Pancreas (tissue), 10 donors: ENCODE measurements at places on chromosomes 5 and 9. TPM values are rescaled to one million over a fixed set of nuclear protein-coding genes. Genes with fewer than 3 reads are reported as not detected.

GRCh38 chr5:111551569-111552275 is 39.4 kb upstream of the STARD4 start:
- no peak for DNase-seq
- no peaks in the 10 kb centered on the region for H3K27me3 ChIP-seq
- H3K36me3 ChIP-seq = no peaks in the 10 kb centered on the region
- H3K4me3 ChIP-seq = no peak overlapping the region
- no peak overlapping the region for H3K27ac ChIP-seq

GRCh38 chr9:125431012-125431305 is 169.3 kb downstream of the GAPVD1 start:
- no peak overlapping the region for H3K4me3 ChIP-seq
- no peak overlapping the region for H3K27ac ChIP-seq
- no peaks in the 10 kb centered on the region for H3K36me3 ChIP-seq
- H3K27me3 ChIP-seq = no peaks in the 10 kb centered on the region
- DNase-seq = no peak

DNA sequence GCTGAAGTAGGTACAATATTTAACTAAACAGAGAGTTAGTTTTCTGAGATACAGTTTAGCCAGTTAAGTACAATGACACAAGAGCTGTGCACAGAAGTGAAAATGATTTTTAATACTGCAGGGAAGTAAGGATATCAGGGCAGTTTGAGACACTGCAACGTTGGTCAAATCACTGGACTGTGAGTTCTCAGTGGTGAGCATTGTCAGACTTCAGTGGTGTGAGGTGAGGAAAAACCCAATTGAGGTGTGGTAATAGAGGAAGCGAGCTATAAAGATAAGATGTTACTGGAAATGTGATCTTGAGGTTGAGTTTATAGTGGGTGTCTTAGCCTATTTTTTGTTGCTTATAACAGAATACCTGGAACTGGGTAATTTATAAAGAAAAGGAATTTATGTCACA is 12.8 kb upstream of the FBXL7 start:
- H3K4me3 ChIP-seq = no peak overlapping the region
- no peaks in the 10 kb centered on the region for H3K36me3 ChIP-seq
- H3K4me1 ChIP-seq = no peaks in the 10 kb centered on the region

GRCh38 chr9:117821954-117822353 is 117.8 kb downstream of the TLR4 start:
- H3K4me1 ChIP-seq = no peaks in the 10 kb centered on the region
- DNase-seq = no peak
- no peak overlapping the region for H3K4me3 ChIP-seq

- H3K27me3 ChIP-seq = no peaks in the 10 kb centered on the region
- H3K36me3 ChIP-seq = no peaks in the 10 kb centered on the region
- DNase-seq = no peak
- no peak overlapping the region for H3K27ac ChIP-seq
- H3K4me1 ChIP-seq = peaks cover 40% of the 10 kb centered on the region
- H3K4me3 ChIP-seq = no peak overlapping the region
Measured at GRCh38 chr9:81683704-81684103, 5.6 kb downstream of the TLE1 start.

DNA sequence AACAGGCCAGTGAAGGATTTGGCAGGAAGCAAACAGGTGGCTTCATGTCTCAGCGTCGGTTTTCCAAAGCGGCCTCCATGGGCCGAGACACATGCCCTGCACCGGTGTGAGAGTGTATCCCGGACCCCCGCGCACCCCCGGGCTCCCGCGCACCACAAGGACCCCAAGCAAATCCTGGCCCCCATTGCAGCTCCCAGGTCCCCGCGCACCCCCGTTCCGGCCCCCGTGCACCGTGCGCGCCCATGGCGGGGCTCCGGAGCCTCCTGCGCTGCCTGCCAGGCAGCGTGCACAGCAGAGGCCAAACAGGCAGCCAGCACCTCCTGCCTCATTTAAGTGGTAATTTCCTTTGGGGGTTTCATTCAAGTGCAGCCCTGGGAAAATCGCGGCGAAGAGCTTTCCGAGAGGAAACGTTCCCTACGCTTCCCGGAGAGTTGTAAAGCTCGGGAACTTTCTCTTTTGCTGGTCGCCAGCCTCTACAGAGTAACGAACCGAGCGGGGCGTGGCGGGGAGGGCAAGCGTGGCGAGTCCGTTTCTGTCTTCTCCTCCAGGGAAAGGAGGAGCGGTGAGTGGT is 145.5 kb upstream of the SLC24A2 start:
- DNase-seq = no peak
- no peaks in the 10 kb centered on the region for H3K4me1 ChIP-seq
- peak overlapping the region; percentile 40 for H3K4me3 ChIP-seq

DNA sequence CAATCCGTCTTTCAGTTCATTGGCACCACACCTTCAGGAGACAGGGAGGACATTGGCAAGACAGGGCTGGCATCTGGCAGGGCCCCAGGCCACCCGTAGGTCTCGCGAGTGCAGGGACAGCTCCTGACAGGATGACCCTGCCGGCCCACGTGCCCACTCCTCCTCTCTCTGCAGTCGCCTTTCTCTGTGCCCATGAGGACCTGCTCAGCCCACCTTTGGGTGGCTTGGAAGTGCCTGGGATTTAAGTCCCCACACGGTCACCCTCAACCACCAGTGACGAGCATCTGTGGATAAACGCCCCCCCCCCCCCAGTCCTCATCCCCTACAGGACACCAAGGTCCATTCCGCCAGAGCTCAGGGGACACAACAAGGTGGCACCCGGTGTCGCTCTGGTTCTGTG is 4.1 kb downstream of the MRPL36 start:
- peaks cover 4% of the 10 kb centered on the region for H3K36me3 ChIP-seq
- no peak overlapping the region for H3K4me3 ChIP-seq
- H3K4me1 ChIP-seq = no peaks in the 10 kb centered on the region
- H3K27me3 ChIP-seq = no peaks in the 10 kb centered on the region

GRCh38 chr5:6125781-6126180 is 252.6 kb downstream of the MED10 start:
- no peak for DNase-seq
- H3K27ac ChIP-seq = no peak overlapping the region
- no peaks in the 10 kb centered on the region for H3K4me1 ChIP-seq
- H3K36me3 ChIP-seq = no peaks in the 10 kb centered on the region

DNA sequence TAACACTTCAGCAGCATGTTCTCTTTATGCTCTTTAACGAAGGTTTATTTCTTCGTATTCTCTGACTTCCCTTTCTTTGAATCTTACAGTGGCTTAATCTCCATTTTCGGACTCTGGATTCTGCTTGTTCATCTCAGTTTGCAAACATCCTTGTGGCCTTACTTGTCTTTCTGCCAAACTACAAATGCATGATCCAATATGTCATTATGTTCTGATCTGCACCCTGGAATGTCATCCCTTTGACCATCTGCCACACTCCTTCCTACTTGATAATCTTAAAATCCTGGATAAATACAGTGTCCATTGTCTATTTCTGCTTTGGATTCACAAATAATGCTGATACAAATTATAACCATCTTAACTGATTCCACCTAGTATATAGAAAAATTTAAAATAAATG is 499.2 kb downstream of the CDH18 start:
- H3K36me3 ChIP-seq = no peaks in the 10 kb centered on the region
- no peak for DNase-seq
- no peaks in the 10 kb centered on the region for H3K27me3 ChIP-seq
- H3K4me3 ChIP-seq = no peak overlapping the region

DNA sequence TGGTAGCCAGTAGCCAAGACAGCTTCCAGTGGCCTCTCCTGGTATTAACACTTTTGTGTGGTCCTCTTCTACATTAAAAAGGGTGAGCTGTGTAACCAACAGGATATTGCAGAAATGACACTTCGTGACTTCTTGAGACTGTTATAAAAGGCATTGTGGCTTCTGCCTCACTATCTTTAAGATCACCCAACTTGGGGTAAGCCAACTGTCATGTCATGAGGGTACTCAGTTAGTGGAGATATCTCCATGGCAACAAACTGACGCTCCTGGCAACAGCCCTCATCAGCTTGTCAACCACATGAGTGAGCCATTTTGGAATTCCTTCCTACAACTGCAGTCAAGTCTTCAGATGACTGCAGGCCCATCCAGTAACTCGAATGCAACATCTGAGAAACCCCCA is 121.7 kb downstream of the DEPDC1B start:
- no peak overlapping the region for H3K27ac ChIP-seq
- no peak for DNase-seq
- H3K36me3 ChIP-seq = no peaks in the 10 kb centered on the region
- H3K27me3 ChIP-seq = no peaks in the 10 kb centered on the region
- H3K4me3 ChIP-seq = no peak overlapping the region
- no peaks in the 10 kb centered on the region for H3K4me1 ChIP-seq

DNA sequence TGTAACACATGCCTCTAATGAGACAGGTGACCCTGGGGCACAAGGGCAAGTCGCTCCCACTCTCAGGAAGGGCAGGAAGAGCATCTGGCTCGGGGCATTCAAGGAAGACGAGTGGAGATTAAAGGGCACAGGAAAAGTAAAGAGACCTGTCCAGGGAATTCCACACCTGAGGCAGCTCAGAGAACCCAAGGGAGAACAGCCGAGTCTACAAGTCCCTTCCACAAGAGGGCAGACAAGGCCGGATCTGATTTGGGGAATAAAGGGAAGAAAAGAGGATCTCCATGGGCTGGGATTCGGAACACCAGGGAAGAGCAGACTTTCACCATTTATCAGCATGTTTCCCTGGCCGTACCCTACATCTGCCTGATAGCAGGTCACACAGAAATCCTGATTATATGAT is 28.1 kb downstream of the GPX3 start:
- H3K36me3 ChIP-seq = peaks cover 59% of the 10 kb centered on the region
- H3K4me1 ChIP-seq = no peaks in the 10 kb centered on the region
- no peaks in the 10 kb centered on the region for H3K27me3 ChIP-seq
- no peak for DNase-seq
- no peak overlapping the region for H3K4me3 ChIP-seq

GRCh38 chr9:69198521-69199220 is 24.6 kb downstream of the TJP2 start:
- H3K4me1 ChIP-seq = no peaks in the 10 kb centered on the region
- H3K4me3 ChIP-seq = no peak overlapping the region
- DNase-seq = no peak
- no peaks in the 10 kb centered on the region for H3K36me3 ChIP-seq
- H3K27me3 ChIP-seq = no peaks in the 10 kb centered on the region

DNA sequence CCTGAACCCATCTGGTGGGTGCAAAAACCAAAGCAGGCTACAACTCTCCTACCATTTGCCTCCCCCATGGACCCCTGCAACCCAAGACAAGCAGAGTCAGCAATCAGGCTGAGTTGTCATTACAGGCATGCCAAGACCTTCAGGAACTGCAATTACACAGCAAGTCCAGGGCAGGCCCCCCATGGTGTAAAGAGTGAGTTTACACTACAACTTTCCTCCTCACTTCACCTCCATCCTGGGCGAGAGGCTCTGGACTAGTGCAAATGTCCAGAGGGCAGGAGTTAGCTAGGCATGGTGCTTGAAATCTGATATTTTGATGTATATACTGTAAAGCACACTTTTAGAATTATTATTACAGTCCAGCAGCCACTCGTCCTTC is 7.0 kb upstream of the P4HA2 start:
- H3K36me3 ChIP-seq = no peaks in the 10 kb centered on the region
- no peak for DNase-seq
- H3K27ac ChIP-seq = no peak overlapping the region
- no peaks in the 10 kb centered on the region for H3K27me3 ChIP-seq

GRCh38 chr9:111037708-111038330 is 451 bp downstream of the LPAR1 start:
- H3K36me3 ChIP-seq = no peaks in the 10 kb centered on the region
- H3K27me3 ChIP-seq = no peaks in the 10 kb centered on the region
- DNase-seq = peak; percentile 32
- no peaks in the 10 kb centered on the region for H3K4me1 ChIP-seq
- H3K27ac ChIP-seq = peak overlapping the region; percentile 32

DNA sequence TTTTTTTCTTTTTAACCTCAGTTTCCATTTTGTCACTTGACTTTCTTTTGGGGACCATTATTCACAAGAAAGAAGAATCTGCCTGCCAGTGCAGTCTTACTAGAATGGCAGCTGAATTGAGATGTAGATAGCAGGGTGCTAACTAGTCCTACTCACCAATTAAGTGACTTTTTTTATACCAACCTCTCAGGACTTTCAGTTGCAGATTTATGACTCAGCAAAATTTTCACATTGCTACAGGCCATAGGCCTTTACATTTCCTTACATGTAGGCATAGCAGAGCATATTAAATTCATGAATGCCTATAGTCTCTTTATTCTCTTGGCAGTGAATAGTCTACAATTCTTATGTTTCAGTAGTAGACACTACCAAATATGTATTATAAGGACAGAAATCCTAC is 54.0 kb upstream of the FKTN start:
- H3K36me3 ChIP-seq = no peaks in the 10 kb centered on the region
- no peaks in the 10 kb centered on the region for H3K27me3 ChIP-seq
- H3K4me1 ChIP-seq = no peaks in the 10 kb centered on the region
- no peak overlapping the region for H3K27ac ChIP-seq
- no peak for DNase-seq
- no peak overlapping the region for H3K4me3 ChIP-seq

- no peak for DNase-seq
- H3K27me3 ChIP-seq = no peaks in the 10 kb centered on the region
- no peaks in the 10 kb centered on the region for H3K4me1 ChIP-seq
- no peaks in the 10 kb centered on the region for H3K36me3 ChIP-seq
- no peak overlapping the region for H3K27ac ChIP-seq
Measured at GRCh38 chr5:4576161-4576748, 563.9 kb upstream of the ADAMTS16 start.

DNA sequence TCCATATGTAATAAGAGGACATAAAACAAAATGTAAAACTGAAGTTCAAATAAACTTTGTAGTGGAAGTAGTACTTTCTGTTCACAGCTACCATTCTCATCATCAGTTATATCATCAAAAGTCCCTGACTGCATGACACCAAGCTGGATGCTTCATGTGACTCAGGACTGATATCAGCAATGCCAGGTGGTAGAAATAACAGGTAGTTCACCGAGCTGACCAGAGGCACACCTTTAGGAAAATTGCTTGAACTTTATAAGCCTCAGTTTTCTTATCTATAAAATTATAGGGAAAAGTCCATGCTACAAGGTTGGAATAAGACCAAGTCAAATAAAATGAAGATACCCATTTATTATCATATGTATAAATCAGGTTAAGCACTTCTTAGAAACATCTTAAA is 124.9 kb upstream of the PTGER4 start:
- no peaks in the 10 kb centered on the region for H3K36me3 ChIP-seq
- no peak overlapping the region for H3K4me3 ChIP-seq
- no peak overlapping the region for H3K27ac ChIP-seq
- DNase-seq = no peak

Gene MARCOL
- not detected for total RNA-seq

Gene TMEM252
- not detected for total RNA-seq

Gene C5
- 23.5 TPM for total RNA-seq

Gene INSL6
- not detected for total RNA-seq

Gene ICE1
- total RNA-seq = 12.7 TPM

Gene ZDHHC11
- total RNA-seq = 7.5 TPM

Gene CDC25C
- 0.17 TPM for total RNA-seq

Gene COL27A1
- 14.9 TPM for total RNA-seq

Gene NEUROG1
- total RNA-seq = not detected

Gene TMOD1
- total RNA-seq = 16.0 TPM

Gene ITGA2
- total RNA-seq = 12.6 TPM

Gene RANBP17
- total RNA-seq = 9.0 TPM

Gene HOMER1
- total RNA-seq = 2.7 TPM

Gene MEIKIN
- total RNA-seq = not detected

Gene PCSK5
- total RNA-seq = 4.9 TPM
